ENCODE measurements at places on chromosomes 5 and 9. TPM values are rescaled to one million over a fixed set of nuclear protein-coding genes. Genes with fewer than 3 reads are reported as not detected.
A peak's percentile ranks its signal among the peaks of the same experiment; 100 is the strongest.

GRCh38 chr5:2147504-2148311 lies 265.0 kb upstream of the IRX4 start:
- no peak for DNase-seq

Gene MLANA
- total RNA-seq = not detected

DNA sequence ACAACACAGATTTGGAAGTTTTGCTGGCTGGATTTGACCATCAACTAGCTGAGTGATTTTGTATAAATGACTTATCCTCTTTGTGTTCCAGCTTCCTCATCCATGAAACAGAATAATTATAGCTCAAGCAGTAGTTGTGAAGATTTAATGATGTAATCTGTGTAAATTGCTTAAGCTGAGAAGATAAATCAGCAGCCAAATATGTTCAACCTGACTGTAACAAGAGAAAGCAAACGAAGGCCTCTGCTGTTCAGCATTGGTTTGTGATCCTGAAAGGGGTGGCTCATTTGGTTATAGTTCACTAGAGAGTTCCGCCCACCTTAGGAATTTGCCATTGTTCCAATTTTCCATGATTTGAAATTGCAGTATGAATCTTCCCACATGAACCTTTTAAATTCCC lies 75.7 kb upstream of the CCDC112 start:
- DNase-seq = no peak

DNA sequence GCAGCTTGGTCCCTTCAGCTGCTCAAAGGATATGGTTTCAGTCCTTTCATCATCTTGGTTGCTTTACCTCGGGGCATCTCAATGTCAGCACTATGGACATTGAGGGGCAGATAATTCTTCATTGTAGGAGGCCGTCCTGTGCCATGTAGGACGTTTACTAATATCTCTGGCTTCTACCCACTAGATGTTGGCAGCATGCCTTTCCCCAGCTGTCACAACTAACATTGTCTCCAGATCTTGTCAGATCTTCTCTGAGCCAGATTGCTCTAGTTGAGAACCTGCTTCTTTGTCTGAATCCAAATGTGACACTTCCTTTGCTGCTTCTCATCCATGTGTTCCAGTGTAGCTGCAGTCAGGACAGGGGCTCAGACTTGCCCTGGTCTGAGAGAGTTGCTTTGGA lies 10.3 kb downstream of the PTPA start:
- no peak for DNase-seq

GRCh38 chr5:80255811-80256712 lies at the start of gene SERINC5:
TSS of gene SERINC5 (minus strand) at chr5:80256048. CDS start at chr5:80255922, 126 bp downstream.
- peak; percentile 86 for DNase-seq

- no peak for DNase-seq
Observed at GRCh38 chr9:94805585-94805984, 79.1 kb downstream of the AOPEP start.

GRCh38 chr5:168740811-168741213 lies 161.6 kb upstream of the PANK3 start:
- no peak for DNase-seq

GRCh38 chr9:129580211-129580915 lies 40.5 kb downstream of the C9orf50 start:
- DNase-seq = no peak

DNA sequence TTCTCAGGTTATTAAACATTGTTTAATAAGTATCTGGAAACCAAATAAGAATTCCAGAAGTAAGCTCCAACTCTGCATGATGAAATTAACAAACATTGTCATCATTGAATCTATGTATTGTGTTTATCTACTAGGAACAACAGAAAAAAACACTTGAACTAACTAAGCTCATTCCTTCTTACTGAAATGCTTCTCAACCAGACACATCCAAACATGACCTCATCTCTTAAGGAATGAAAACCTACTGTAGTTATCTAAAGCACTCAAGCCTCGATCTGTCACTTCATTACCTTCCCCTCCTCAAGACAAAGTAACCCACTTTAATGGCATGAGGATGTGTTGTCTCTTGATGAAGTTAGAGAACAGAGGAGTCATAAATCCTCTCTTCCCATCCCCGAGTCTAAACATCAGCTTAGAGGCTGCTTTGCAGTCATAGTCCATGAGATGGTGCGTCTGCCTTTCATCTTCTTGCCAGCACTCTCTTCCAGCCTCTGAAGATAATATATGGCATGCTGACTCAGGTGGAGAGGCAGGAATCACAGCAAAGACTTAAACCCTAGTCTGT lies 86.5 kb downstream of the CEMIP2 start:
- DNase-seq = no peak

DNA sequence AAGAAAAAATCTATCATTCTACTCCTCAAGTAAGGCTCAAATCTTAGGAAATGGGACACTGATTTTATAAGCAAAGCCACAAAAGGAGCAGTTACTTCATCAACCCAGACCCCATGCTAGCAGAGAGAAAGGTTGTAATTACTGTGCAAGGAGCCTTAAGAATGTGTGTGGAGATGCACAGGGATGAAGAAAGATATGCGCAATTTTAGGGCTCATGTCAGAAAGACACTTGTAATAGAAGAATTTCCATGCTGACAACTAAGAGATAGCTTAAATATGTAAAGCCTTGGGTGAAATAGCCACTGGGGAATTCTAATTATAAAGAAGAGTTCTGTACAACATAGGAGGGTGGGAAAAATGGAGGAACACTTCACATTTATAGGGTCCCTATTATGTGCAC lies 141.8 kb downstream of the CRB2 start:
- DNase-seq = no peak

GRCh38 chr5:133353741-133354140 lies 258.6 kb downstream of the FSTL4 start:
- DNase-seq = peak; percentile 83

DNA sequence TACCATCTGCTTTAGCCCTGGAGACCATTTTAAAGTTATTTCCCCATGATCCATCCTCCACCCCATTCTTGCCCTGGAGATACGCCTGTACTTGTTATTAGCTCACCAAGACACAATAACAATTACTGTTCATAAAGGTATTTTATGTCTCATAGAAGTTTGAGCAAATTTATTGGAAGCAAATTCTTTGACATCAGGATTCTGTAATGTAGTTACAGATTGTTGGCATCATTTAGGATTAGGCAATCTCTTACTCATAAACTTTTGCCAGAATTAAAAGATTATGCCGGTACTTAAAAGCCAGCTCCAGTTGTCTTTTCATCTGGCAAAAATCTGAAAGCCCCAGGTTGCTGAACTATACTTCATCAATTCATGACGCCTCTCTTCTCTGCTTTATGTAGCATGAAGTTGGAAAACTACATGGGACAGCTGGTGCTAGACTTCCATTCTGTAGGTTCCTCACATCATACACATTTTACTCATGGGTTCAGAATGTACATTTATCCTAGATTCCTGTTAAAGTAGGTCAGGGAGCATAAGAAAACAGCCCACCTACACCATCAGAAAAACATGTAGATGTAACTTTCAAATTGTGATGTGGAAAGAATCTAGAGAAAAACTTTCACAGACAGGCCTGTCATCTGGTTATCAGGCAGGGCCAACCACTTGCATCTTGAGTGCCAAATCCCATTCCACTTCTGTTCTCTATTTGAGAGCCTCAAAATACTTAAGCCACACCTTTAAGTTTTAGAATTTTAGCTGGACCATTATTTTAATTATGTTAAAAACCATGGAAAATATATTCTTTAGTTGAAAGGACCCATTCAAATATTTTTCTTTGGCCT lies 14.0 kb downstream of the ATP10B start:
- no peak for DNase-seq

- no peak for DNase-seq
Observed at GRCh38 chr9:74662674-74663073, 165.5 kb downstream of the RORB start.

- no peak for DNase-seq
Observed at GRCh38 chr9:29297592-29297991, 1724.3 kb upstream of the C9orf72 start.

Gene OR5C1
- total RNA-seq = not detected

DNA sequence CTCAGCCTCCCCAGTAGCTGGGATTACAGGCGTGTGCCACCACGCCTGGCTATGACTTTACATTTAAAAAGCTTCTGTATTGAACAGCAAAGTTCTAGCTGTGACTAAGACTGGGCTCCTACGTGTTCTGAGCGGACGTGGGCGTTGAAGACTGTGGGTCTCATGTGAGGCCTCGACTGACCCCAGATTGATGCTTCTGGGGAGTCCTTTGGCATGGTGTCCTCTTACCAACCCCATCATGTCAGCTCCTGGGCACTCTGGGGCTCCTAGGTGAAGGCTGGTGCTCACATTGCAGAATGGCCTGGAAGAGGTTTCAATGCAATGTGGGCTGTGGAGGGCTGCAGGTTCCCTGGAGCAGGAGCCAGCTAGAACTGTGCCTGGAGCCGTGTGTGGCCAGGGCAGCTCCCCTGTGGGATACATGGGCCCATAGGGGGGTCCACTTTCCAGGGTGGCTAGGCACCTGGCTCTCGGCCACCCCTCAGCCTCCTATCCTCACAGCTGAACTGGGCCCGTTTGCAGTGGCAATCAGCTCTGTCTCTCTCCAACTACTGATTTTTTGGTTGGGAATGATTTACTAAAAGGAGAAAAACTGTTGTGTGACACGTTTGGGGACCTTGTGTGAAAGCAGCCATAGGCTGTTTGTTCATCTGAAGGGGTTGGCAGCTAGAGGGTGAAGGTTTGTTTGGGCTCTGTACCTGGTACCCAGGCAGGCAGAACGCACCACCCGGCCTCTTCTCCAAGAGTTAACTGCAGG lies 29.7 kb downstream of the SLC25A25 start:
- DNase-seq = peak; percentile 17

DNA sequence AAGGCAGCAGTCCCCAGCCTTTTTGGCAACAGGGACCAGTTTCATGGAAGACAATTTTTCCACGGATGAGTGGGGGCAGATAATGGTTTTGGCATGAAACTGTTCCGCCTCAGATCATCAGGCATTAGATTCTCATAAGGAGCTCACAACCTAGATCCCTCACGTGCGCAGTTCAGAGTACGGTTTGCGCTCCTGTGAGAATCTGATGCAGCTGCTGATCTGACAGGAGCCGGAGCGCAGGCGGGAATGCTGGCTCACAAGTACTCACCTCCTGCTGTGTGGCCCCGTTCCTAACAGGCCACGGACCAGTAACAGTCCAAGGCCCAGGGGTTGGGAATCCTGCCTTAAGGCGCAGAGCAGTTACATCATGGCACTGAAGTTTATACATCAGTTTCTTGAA lies 3.3 kb upstream of the BRD3 start:
- peak; percentile 1 for DNase-seq

- DNase-seq = no peak
Observed at GRCh38 chr9:20823051-20823450, 139.0 kb downstream of the FOCAD start.

DNA sequence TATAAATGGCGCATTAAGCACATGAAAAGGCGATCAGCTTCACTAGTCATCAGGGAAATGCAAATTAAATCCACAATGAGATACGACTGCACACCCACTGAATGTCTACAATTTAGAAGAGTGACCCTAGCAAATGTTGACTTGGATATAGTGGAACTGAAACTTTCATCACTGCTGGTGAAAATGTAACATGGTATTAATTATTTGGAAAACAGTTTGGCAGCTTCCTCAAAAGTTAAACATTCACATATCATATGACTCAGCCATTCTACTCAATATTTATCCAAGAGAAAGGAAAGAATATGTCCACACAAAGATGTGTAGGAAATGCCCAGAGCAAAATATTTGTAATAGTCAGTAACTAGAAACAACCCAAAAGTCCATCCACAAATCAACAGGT lies 146.5 kb downstream of the LPAR1 start:
- DNase-seq = no peak

- DNase-seq = peak; percentile 87
Observed at GRCh38 chr5:170503990-170504596, at the start of gene KCNIP1. TSS of gene KCNIP1 (plus strand) at chr5:170504020.

DNA sequence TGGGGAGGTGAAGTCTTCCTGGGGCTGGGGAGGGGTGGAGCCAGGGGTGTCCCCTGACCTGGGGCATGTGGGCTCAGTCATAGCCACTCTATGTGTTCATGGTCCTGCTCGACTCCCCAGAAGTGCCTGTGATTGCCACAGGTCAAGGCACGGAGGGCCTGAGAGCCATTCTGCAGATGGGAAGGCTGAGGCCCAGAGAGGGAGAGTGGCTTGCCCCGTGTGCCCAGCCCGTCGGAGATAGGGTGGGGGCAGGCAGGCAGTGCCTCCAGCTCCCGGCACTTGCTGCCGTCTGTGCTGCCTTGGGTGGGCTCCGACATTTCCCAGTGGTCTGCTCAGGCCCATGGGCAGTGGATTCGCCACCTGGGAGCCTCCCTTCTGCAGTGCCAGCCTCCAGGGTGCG lies 74.0 kb downstream of the RXRA start:
- DNase-seq = no peak

Gene SH3TC2
- total RNA-seq = 0.69 TPM
